ENCODE measurements at places on chromosomes 6 and 20.

DNA sequence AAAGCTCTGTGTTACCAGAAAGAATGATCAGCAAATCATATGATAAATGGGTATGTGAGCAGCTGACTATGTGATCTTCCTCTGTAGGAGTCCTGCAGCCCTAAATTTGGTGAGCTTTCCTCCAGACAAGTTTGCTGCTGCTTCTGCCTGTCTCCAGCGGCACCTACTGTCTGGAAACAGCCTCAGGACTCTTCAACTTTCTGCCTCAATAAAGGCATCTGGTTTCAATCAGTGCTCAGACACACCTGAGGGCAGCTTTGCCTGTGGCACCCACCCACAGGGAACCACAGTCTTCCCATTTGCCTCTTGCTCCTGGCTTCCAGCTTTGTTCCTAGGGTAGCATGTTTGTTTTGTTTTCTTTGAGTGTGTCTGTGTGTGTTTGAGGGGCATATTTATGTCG is 727.9 kb upstream of the MAN1A1 start:
- DNase-seq = no peak

- no peak for DNase-seq
Measured at GRCh38 chr20:45235995-45236394, 14.8 kb downstream of the SEMG2 start.

DNA sequence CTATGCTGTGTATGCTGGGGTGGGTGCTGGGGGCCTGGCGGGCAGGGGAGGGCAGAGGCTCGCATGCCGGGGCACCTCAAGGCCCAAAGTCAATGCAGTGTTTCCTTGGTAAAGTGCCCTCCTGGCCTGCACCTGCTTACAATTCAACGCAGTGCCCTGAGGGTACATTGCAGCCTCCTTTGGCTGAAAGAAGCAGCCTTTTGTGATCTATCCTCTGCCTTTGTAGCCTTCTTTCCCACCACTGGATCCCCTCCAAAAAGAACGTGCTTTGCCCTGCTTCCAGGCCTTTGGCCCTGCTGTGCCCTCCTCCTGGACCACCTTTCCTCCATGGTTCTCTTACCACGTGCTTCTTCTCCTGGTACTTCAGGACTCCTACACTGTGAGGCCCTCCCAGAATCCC is 113.6 kb upstream of the PTPN1 start:
- no peak for DNase-seq

DNA sequence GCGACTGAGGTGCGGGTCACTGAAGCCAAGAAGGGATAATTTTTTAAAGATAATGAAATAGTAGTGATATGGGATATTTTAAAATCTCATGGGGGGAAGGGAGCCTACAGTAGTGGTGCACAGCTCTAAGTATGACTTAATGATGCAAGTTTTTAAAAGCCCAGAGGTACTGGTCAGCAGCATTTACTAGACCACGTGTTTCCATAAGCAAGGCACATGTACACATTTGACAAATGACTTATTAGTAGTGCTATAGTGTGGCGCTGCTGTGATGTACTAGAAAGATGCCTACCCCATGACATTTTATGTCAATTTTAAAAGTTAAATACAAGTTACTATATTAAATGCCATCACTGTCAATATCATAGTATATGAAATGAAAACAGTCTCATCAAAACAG is 7.5 kb upstream of the LINC00237 start:
- no peak for DNase-seq

DNA sequence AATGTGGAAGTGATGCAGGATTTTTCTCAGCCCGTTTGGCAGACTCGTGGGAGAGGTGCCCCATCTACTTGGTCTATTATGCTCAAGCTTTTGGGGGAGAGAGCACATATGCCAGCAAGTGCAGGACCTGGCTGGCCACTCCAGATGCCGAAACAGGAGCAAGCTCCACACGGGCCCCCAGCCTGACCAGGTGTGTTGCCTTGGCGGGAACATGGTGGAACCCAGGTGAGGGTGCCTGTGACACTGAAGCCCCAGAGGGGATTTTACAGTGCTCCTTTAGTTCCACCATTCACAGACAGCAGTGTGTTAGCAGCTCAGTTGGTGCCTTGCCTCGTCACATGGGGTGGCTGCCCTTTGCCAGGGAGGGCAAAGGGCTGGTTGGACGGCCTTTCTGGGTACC is 798.9 kb downstream of the EYS start:
- no peak for DNase-seq

- no peak for DNase-seq
Measured at GRCh38 chr6:72133324-72133723, 247.0 kb downstream of the RIMS1 start.

DNA sequence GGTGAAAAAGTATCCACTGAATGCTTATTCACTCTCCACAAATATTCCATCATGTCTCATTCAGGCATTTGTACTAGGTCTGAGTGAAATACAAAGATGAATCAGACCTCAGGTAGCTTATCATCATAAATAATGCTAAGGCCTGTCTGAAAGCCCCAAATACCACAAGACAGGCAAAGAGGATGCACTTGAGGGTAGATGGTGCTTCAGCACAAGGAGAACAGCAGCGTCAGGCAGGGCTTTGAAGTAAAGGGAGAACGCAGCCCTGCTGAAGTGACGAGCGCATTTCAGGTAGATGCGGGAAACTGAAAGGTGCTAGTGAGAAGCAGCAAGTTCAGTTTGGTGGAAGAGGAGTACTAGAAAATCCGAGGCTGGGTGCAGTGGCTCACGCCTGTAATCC is 38.7 kb downstream of the MAP3K5 start:
- no peak for DNase-seq

GRCh38 chr6:101433141-101433540 is 39.6 kb downstream of the GRIK2 start:
- no peak for DNase-seq

- peak; percentile 7 for DNase-seq
Measured at GRCh38 chr6:15698471-15698870, 35.6 kb upstream of the DTNBP1 start.

DNA sequence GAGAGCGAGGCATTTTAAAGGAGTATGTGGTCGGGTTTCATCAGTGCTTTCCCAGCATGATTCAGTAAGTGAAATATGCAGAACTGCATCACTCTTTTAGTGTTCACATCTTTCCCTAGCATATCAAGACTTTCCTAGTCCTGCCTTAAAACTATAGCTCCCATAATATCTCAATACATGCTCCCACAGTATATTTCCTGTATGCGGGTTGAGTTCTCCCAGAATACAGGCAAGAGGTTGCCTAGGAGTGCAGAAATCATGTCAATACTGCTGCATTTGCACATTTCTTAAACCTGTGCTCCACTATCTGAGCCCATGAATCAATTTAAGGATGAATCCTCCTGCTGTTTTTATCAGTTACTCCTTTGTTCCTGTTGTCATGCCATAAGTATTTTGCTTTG is 386.6 kb upstream of the SLC35B3 start:
- DNase-seq = no peak

DNA sequence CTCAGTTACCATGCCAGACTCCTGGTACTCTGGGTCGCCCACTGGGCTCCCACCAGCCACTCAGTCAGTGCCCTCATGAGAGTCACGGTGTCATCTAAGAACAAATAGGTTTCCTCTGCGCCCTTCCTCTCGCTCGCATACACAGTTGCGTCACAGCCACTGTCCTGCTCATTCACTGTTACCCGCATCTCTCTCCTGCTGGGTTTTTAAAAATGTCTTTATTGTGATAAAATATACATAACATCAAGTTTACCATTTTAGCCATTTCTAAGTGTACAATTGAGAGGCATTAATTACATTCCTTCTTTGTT is 4.0 kb downstream of the TEAD3 start:
- no peak for DNase-seq

DNA sequence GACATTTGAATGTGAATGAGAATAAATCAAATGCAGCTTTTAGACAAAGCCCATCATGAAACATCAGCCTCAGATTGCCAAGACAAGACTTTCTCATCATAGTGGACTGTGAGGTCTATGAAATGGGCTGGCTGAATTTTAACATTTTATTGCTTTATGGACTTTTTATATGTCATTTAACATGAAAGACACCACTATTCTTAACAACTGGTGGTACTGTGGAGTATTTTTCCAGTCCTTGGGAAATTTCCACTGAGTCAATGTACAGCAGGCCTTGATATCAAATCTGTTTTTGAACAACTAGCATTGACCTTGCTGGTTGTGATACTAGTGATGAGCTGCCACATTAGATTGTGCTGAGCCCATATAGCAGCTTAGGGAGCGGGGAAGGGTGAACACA is 326.6 kb upstream of the CITED2 start:
- no peak for DNase-seq

DNA sequence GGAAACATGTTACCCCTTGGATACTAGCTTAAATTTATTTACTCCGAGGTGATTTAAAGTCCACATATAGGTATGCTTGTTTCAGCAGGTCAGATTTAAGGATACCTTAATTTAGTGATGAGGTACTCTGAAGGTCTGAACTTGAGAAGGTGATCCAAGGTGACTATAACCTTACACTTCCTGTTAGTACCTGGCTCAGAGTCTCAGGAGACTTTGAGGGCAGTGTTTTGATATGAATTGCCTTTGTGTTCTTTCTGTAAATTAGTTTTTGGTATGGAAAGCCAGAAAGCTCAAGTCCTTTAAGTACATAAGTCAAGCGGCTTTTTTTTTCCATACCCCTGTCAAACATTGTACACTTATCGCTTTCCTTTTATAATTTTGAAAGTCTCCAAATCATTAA is 489.0 kb downstream of the CDKAL1 start:
- DNase-seq = no peak

DNA sequence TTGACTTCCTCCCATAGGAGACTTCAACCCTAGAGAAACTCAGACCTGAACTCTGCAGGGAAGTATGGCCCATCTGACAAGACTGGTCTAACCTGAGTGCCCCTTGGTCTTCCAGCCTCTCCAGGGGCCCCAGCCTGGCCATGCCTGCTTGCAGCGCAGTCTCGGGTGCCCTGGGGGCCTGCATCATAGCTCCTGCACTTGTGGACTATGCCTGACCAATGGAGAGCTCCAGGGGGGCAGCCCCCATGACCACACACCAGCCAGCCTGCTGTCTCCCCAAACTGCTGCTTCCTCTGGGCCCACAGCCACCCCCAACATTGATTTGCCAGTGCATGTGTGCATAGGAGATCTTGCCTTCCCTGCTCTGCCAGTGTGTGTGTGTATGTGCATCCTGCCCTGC is 608.6 kb upstream of the MARCKS start:
- DNase-seq = no peak

DNA sequence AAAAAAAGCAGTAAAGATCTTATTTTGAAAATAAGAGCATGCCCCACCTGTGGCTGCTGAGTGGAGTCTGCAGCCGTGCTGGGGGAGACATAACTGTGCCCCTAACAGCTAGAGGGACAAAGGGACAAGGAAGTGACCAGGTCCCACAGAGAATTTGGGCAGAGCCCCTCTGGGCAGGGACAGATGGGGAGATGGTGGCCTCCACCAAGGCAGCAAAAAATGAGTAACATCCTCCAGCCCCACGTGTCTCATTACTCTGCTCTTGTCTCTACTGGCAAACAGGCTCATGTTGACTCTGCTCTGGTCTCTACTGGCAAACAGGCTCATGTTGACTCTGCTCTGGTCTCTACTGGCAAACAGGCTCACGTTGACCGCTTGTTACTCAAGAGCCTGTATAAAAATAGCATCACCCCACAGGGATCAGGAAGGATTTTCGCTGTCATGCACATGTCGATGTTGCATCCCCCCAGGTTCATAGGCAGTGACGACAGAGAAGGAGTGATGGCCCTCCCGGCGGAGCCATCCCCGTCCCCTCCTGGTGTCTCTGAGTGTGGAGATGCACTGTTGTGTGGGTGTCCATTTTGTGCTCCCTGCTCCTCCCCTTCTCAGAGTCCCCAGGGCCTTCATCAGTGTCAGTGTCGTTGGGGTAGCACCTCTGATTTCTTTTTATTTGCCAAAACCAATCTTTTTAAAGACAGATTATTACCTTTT is 17.3 kb upstream of the PCMTD2 start:
- no peak for DNase-seq

- DNase-seq = no peak
Measured at GRCh38 chr20:41200446-41201202, 63.3 kb downstream of the PLCG1 start.

DNA sequence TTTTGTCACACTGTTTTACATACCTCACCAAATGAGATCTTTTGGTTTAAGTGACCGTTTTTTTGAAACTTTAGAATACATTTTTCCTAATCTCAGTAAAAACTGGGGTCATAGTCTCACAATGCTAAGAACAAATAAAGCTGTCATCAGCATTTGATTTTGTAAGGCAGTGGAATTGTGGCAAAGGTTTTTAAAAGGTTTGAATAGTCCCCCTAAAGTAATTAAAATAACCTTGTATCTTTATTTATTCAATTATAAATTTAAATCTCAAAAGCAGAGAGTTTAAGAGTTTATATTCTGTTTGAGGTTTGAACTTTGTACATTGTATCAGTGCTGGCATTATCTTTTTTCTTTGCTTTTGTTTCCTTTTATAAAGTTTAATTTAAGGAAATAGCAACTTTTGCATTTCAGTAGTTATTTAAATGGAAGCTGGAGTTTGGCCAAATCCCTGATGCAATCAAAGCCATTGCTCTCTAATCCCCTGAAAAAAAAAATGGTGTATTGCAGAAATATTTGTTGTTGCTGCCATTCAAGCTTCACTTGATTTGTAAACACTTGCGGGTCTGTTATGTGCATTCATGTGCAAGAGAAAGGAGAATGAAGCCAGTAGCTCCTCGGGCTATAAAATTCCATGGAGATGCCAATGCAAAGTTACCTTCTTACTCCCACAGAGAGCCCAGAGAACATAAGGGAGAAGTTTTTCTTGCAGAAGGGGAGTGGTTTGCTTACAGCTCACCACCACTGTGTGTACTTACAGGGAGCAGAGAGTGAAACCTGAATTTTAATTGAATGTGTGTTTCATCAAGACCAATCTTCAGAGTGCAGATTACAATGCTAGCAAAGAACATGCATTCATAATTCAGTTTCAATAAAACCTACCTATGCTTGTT is 391.8 kb downstream of the ARHGAP18 start:
- no peak for DNase-seq

DNA sequence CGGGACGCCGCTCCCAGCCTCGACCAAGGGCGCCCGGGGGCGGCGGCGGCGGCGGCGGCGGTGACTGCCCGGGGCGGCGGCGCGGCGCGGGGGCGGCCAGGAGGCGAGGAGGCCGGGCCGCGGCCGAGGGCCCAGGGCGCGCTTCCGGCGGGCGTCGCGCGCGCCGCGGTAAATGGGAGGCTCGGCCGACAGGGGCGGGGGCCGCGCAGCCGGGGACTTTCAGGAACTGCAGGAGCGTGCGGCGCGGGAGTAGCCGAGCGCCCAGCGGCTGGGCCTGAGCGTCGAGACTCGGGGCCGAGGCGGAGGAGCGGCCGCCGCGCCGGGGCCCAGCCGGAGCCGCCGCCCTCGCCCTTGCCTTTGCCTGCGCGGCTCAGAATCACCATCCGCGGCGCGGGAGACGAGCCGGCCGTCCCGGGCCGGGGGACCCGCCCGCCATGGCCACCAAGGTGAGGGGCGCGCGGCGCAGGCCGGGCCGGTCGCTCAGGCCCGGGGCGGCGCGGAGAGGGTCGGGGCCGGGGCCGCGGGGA is at the start of gene SNX9:
TSS of gene SNX9 (plus strand) at position 246 of the 527 bp plus-strand sequence. CDS start at position 435, 189 bp downstream.
- peak; percentile 75 for DNase-seq

Data from hematopoietic multipotent progenitor cell treated with erythropoietin and hydrocortisone succinate and interleukin-3 and kit ligand, for 17 days (in vitro differentiated cells).